ENCODE measurements at places on chromosomes 16 and 17. TPM values are rescaled to one million over a fixed set of nuclear protein-coding genes. Genes with fewer than 3 reads are reported as not detected.

- no peaks in the 10 kb centered on the region for H3K36me3 ChIP-seq
- peaks cover 20% of the 10 kb centered on the region for H3K4me1 ChIP-seq
- no peaks in the 10 kb centered on the region for H3K27me3 ChIP-seq
Measured at GRCh38 chr17:81487487-81488275, 24.9 kb downstream of the ACTG1 start.

Gene SGCA
- total RNA-seq = 119 TPM

- H3K4me1 ChIP-seq = no peaks in the 10 kb centered on the region
- H3K4me3 ChIP-seq = no peak overlapping the region
- H3K27ac ChIP-seq = peak overlapping the region; percentile 81
- no peaks in the 10 kb centered on the region for H3K36me3 ChIP-seq
Measured at GRCh38 chr17:15456972-15457722, 10.3 kb downstream of the CDRT4 start.

DNA sequence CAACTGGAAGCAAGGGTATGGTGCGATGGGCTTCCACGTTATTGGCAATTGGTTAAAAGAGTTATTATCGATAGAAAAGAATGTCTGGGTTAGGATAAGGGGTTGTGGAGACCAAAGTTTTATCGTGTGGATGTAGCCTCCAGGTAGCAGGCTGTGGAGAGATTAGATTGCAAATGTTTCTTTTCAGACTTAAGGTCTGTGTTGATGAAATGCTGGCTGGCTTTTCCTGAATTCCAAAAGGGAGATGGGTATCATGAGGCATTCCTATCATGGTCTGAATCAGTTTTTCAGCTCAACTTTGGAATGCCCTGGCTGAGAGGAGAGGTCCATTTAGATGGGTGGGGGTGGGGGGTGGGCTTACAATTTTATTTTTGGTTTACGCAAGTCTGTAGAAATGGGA lies 395.0 kb upstream of the RBFOX1 start:
- H3K27ac ChIP-seq = no peak overlapping the region
- H3K4me1 ChIP-seq = no peaks in the 10 kb centered on the region
- no peak for DNase-seq
- no peaks in the 10 kb centered on the region for H3K27me3 ChIP-seq
- H3K4me3 ChIP-seq = no peak overlapping the region

GRCh38 chr17:11023639-11024479 lies 186.0 kb upstream of the PIRT start:
- no peaks in the 10 kb centered on the region for H3K27me3 ChIP-seq
- no peak overlapping the region for H3K27ac ChIP-seq
- no peaks in the 10 kb centered on the region for H3K36me3 ChIP-seq
- no peak for DNase-seq
- H3K4me3 ChIP-seq = no peak overlapping the region
- H3K4me1 ChIP-seq = no peaks in the 10 kb centered on the region

DNA sequence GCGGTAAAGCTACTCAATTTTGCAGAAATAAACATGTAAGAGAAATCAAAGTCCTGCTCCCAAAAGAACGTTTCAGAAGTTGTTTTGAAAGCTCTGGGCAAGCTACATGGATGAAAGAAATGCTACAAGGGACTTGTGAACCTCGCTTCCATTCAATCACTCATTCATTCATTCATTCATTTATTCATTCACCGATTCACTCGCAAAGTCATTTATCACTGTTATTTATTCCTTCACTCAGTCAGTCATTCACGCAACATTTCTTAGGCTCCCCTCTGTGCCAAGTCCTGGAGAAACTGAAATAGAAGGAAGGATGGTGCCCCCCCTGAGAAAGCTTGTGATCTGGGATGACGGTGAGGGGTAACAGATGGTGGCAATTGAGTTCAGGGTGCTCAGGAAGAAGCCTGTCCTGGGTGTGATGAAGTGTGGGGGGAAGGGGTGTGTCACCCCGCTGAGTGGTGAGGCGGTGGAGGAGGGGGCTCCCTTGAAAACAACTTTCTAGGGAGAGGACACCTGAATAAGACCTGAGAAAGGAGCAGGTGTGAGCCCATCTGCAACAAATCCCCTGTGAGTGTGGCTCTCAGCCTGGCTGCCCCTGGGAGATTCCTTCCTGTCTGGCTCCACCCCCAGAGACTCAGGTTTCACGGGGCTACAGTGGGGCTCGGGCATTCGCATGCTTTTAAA lies 36.3 kb upstream of the PRSS54 start:
- DNase-seq = no peak
- no peaks in the 10 kb centered on the region for H3K4me1 ChIP-seq
- H3K27ac ChIP-seq = no peak overlapping the region
- no peaks in the 10 kb centered on the region for H3K36me3 ChIP-seq
